Activated gamma-delta T cell (primary cell): ENCODE measurements at places on chromosomes 16 and 17.

DNA sequence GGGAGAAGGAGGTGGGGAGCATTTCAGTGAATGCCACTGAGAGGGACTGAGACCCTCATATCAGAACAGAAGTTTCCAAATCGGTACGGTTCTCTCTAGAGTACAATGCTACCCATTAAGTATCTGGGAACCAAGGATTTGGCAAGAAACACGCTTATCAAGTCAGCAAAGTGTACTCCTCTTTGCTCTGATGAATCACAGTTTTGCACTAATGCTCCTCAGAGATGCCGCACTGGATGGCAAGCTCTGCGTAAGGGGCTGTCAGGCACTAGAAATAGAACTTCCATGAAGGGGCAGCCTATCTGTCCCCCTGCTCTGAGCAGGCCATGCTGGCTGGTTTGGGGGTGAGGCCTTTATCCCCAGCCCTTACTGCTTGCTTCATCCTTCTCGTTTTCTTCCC, 4.8 kb upstream of the ABCC12 start:
- DNase-seq, result no peak

- no peak for DNase-seq
Observed at GRCh38 chr16:67302970-67303369, 23.6 kb downstream of the KCTD19 start.

GRCh38 chr16:69465881-69466280, 41.5 kb downstream of the CYB5B start:
- DNase-seq, result no peak

- DNase-seq, result no peak
Observed at GRCh38 chr16:50740736-50741135, 1.1 kb upstream of the CYLD start.

- no peak for DNase-seq
Observed at GRCh38 chr16:88328313-88328980, 54.3 kb upstream of the ZNF469 start.

DNA sequence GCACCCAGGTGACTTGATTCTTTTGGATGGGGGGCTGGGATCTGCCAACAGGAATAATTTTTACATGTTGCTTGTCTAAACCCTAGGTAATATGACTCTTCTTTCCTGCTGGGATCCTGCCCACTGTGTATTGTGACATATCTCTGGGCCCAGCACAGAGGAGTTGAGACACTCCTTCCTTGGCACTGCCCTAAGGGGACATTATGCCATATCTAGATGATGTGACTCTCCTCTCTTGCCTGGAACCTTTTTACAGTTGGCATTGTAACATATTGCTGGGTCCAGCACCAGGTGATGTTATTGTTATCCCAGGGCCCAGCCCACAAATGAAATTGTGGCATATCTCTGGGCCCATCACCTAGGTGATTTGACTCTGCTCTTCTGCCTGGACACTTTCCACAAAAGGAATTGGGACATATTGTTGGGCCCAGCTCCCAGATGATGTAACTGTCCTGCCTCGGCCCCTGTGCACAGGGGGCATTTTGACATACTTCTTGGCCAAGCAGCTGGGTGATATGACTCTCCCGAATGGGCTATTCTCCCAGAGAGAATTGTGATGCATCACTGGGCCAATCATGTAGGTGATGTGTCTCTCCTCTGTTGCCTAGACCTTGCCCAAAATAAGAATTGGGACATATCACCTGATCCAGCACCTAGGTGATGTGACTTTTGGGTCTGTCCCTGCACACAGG, 1837.7 kb downstream of the TP53TG3F start:
- DNase-seq, result no peak

DNA sequence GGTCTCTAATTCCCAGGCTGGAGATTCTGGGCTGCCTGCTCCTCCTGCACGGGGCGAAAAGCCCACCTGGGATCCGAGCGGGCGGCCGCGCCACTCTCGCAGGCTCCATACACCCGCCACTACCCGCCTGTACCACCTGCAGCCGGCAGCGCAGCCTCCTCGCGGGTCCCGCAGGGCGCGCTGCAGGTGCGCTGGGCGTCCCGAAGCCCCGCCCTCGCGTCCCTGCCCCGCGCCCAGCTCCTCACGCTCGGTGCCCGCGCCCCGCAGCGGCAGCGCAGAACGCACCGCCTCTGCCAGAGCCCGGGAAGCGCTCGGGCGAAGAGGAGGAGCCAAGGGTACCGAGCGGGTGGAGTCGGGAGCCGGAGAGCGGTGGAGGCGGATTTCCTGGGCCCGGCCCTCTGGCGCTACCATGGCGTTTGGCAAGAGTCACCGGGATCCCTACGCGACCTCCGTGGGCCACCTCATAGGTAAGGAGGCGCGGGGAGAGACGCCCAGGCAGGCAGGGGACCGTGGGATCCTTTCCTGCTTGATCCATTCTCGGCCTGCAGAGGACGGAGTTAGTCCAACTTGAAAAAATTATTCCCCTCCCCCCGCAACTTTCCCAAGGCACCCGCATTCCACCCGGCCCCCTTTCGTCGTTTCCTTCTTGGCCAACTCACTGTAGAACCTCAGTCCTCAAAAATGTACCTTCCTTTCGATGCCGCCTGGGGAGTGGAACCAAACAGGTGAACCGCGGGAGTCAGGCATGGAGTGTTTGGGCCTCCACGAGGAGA, at the start of gene TOM1L1:
Gene TOM1L1 (plus strand): TSS at position 396 of the 773 bp plus-strand sequence. CDS start 14 bp downstream, at position 410.
- no peak for DNase-seq

DNA sequence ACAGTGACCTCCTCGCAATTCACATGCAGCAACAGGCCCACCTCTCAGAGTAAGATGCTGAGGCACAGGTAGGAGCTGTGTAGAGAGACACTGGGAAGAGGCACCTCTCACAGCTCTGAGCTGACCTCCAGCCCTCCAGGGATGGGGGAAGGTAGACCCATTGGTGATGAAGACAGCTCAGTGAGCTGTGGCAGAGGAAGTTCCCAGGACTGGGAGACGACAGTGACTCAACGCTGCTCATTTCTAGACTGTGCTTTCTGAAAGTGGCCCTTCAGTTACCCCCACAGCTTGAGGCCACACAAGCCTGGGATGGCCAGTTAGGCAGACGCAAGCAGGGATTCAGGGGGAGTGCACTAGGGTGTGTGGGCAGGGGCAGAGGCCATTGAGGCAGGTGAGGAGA, 2073.2 kb downstream of the TP53TG3F start:
- no peak for DNase-seq

GRCh38 chr17:42526031-42526444, 10.0 kb upstream of the NAGLU start:
- DNase-seq, result no peak

- DNase-seq, result no peak
Observed at GRCh38 chr16:20904507-20905081, 4.0 kb downstream of the LYRM1 start.
